ENCODE measurements at places on chromosomes 7 and 10. TPM values are rescaled to one million over a fixed set of nuclear protein-coding genes. Genes with fewer than 3 reads are reported as not detected.
A peak's percentile ranks its signal among the peaks of the same experiment; 100 is the strongest.

DNA sequence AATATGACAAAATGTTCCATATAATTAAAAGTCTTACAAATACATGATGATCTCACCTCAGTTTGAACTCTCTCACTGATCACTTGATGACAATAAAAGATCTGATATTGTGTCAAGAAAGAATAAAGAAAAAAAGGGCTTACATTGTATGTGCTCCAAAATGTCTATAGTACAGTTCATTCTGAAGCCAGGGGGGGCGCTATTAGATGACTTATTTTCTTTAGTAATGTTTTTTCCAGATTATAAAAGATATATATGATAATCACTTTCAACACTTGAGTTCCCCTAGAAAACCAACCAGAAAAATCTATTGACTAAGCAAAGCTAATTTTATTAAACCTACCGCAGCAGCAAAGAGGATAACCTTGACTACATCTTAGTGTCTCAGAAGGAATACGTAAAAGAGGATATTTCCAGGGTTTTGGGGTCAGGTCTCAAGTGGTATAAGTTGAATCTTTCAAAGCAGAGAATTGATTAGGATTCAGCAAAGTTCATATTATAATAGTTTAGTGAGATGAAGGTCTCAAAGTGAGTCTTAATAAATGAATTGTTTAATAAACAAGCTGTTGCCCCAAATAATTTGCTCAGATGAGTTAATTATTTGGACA, 55.8 kb downstream of the PTN start:
- no peak for DNase-seq

GRCh38 chr7:87806150-87806549, 70.0 kb downstream of the SLC25A40 start:
- DNase-seq, result no peak

- DNase-seq, result peak; percentile 15
Measured at GRCh38 chr7:34928052-34928451, 109.2 kb downstream of the DPY19L1 start.

LRRN3 gene
- total RNA-seq, result 4.3 TPM

ABCB4 gene
- total RNA-seq, result 30.6 TPM

GRCh38 chr7:106356-106755, 86.0 kb upstream of the FAM20C start:
- no peak for DNase-seq

HOXA13 gene
- 15.6 TPM for total RNA-seq

GRCh38 chr10:70890917-70891431, 2.6 kb upstream of the PCBD1 start:
- DNase-seq, result peak; percentile 35
